NCI-H69 (cell line): ENCODE measurements at places on chromosomes 2 and 18.

DNA sequence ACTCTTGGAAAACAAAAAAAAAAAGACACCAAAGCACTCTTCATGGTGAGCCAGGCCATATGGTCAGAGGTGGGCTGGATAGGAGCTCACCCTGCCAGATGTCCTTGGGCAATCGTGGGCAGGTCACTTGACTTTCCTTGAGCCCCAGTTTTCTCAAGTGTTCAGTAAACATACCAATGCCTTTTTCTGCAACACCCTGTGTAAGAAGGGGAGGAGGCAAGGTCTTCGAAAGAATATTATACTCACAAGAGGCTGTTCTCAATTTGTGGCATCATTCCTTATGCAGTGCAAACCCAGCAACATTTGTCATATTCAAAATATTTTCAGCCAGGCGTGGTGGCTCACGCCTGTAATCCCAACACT is 22.9 kb upstream of the TMEM87B start:
- DNase-seq = peak; percentile 87

GRCh38 chr2:66239655-66240054 is 195.3 kb upstream of the MEIS1 start:
- no peak for DNase-seq

DNA sequence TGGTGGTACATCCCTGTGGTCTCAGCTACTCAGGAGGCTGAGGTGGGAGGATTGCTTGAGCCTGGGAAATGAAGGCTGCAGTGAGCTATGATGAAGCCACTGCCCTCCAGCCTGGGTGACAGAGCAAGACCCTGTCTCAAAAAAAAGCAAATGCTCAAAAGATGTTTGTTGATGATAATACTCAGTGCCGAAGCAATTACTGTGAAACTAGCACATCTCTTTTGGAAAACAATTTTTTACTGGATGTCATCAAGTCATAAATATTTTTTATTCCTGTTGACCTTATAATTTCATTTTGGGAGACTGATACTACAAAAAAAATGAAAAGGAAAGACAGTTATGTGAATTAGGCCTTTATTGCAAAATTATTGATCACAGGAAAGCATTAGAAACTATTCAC is 34.5 kb upstream of the FHOD3 start:
- DNase-seq = no peak

GRCh38 chr2:237201461-237202287 is 116.0 kb downstream of the COPS8 start:
- DNase-seq = no peak

- no peak for DNase-seq
These were observed 60.2 kb downstream of the DNMT3A start for GRCh38 chr2:25281522-25281921.
